Fibroblast of skin of left quadriceps (primary cell): ENCODE measurements at places on chromosomes 12 and 14.

GRCh38 chr14:26761532-26761931, 163.7 kb upstream of the NOVA1 start:
- DNase-seq = no peak

DNA sequence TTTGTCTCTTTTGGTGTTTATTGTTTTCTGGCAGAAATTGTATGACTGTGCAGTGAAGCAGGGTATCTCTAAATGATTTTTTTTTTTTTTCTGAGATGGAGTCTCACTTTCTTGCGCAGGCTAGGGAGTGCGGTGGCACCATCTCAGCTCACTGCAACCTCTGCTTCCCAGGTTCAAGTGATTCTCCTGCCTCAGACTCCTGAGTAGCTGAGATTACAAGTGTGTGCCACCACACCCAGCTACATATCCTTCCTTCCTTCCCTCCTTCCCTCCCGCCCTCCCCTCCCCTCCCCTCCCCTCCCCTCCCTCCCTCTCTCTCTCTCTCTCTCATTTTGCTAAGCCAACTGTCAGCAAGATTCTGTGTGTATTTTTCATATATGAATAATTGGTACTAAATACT, 94.4 kb downstream of the PPHLN1 start:
- DNase-seq = no peak

DNA sequence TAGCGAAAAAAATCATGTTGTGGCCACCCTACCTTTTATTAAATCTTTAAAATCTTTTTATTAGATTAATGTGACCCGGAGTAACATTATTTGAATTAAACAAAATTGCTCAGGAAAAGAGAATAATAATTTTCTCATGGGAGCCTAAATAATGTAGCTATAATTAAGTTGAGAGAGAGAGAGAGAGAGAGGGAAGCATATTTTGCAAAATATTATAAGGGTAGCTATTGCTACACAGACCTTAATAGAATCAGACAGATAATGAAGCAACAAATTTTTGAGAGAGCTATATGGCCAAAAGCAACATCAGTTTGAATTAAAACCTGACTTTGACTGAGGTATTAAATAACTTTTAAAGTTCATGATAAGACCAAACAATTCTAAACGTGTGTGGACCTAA, 703.5 kb downstream of the TMTC2 start:
- no peak for DNase-seq

- no peak for DNase-seq
Observed at GRCh38 chr12:78959556-78959955, 95.0 kb downstream of the SYT1 start.
